ENCODE measurements at places on chromosomes 11 and 22.

DNA sequence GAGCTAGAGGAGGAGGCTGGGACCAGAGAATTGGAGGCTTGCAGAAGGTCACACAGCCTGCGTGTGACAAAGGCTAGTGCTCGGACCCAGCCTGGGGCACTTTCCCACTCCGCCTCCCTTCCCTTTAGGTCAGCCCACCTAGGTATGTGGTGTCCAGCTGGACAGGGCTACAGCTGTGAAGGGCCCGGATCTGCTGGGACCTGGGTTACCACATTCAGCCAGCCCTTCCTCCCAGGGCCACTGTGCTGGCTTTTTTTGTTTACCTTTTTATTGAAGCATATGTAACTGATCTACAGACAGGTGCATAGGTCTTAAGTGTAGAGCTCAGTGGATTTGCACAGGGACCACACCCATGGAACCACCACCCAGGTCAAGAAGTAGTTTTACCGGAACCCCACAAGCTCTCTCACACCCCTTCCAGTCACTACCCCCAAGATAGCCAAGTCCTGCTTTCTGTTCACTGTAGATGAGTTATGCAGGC, 8.7 kb downstream of the CAPN5 start:
- no peak for DNase-seq

DNA sequence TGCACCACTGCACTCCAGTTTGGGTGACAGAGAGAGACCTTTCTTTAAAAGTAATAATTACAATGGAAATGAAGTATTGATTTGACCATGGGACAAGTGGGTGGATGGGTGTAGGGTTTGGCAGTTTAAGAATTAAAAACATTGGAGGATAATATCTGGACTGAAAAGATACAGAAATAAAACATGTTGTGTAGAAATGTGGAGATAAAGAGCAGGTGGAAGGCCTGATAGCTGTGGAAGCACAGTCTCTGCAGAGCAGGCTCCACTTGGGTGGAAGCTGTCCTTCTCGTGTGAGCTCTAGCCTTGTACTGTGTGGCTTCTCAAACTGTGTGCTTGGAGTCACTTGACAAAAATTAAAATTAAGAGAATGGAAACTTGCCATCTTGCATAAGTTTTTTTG, 25.6 kb downstream of the APLP2 start:
- DNase-seq, result no peak

DNA sequence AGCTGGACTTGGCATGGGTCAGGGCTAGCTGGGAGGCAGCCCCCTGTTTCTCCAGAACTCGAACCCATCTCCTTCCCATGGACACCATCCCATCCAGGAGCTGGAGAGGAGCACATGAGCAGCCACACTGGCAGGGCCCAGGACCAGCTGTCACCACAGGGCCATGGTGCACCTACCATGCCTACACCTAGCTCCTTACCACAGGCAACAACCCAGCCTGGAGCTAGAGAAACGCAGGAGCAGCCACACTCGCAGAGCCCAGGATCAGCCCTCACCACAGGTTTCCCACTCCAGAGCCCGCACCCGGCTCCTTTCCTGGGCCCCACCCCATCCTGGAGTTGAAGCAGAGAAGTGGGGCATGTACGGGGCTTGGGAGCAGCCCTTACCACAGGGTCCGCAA, 50.2 kb downstream of the GAB4 start:
- no peak for DNase-seq

DNA sequence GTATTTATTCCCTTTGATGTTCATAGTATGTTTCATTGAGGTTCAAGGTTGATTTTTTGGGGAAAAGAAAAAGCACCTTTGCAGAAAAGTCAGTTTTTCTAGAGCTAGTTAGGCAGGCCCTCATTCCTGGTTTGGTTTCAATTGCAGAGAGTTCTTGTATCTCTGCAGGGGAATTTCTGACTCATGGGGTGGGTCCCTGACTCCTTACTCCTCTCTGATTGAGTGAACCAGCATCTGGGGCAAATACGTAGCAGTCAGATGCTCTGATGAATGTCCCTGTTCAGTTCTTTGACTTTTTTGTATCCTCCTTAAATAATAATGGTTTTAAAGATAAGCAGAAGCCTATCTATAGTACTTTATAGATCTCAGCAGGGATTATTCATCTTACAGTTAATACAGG, 7.7 kb upstream of the NCR3LG1 start:
- DNase-seq, result no peak

DNA sequence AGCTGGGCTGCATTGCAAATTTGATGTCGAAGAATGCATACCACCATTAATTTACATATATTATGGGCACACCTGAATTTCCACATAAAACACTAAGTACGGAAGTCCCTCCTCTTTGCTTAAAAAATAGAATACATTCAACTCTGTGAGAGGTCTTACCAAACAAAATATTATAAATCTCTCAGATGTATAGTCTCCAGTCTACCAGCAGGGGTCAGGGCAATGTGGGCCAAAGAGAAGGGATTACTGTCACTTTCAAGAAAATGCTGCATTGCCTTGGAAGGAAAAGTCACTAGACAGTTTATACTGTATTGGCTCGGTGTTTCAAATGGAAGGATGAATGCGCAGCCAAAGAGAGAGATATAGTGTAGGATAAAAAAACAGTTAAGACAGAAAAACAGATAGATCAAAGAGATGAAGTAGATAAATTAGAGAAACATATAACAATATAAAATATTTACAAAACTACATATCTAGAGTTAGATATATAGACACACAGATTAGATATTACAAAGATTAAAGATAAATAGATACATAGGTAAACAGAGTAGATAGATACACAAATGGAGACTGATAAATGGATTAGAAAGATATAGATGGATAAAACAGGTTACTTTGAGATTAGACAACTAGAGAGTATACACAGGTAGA, 20.9 kb downstream of the SERGEF start:
- peak; percentile 45 for DNase-seq

DNA sequence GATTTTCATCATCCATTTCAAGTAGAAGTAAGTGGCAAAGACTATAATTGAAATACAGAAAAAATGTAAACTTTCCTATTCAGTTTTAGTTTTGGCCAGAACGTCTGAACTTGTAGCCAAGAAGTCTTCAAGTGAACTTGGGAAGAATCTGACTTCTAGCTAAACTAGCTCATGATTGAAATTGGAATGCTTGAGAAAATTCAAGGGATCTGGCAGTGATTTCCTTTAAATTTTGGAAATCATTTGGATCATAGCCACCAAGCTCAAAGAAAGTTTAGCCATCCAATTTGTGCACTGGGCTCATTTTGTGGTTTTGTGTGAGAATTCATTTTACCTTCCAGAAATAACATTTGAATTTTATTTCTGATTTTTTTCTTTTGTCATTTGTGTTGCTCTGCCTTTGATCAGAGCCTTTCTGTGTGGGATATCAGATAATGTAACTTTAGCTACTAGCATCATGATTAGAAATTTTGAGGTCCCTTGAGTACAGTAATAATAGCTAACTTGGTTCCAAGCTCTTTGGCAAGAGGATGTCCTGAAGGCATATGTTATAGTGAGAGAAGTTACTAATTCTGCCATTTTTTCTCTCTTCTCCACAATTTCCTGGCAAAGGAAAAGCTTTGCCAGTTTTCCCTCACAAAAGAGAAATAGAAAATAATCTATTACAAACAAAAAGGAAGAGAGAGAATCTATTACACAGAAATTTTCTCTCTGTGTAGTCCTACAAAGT, 2123.7 kb upstream of the RAG2 start:
- no peak for DNase-seq

GRCh38 chr11:44029507-44029845, 18.3 kb upstream of the ACCSL start:
- no peak for DNase-seq

DNA sequence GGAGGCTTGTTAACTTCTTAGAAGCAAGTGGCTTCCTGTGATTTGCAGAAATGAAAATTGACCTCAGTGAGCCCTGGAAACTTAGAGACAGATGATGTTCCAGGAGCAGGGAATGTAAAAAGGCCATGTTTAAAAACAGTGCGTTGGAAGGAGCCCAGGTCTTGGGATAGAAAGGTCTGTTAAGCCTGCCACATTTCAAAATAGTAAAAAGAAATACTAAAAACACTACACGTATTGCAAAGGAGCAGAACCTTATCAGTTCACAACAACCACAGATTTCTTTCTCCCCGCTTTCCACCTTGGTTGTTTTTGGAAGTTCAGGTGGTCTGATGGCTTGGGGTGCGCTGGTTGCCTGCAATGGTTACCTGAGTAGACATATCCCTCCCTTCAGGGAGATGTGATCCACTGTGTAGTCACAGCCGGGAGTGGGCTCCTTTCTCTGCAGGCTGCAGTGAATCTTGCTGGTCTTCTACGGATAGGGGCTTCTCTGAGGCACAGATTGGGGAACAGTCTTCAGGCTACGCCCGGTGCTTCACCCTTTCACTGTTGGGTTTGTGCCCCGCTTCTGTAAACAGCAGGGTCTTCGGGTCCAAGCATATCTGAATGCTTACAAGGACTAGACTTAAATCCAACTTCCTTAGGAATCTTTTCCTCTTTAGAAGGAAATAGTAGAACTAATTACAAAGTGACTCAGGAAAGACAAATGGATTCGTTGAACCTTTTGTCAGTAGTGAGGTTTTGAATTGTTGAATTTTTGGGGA, 1.9 kb downstream of the TEAD1 start:
- DNase-seq, result no peak

GRCh38 chr22:50546326-50547262, 895 bp downstream of the KLHDC7B start:
- no peak for DNase-seq

DNA sequence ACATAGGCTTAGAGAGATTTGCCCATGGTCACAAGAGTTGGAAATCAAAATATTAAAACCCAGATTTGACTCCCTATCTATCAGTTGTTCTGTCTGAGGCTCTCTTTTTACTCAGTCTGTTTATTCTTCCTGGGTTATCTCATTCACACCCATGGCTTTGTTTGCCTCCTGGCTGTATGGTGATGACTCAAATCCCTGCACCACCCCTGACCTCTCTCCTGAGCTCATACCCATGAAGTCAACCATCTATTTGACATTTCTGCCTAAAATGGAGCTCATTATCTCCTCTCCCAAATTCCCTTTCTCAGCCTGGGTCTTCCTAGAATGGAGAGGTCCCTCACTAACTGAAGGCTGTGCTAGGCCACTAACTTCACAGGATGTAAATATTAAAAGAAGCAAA, 27.8 kb upstream of the CCDC134 start:
- DNase-seq, result no peak

DNA sequence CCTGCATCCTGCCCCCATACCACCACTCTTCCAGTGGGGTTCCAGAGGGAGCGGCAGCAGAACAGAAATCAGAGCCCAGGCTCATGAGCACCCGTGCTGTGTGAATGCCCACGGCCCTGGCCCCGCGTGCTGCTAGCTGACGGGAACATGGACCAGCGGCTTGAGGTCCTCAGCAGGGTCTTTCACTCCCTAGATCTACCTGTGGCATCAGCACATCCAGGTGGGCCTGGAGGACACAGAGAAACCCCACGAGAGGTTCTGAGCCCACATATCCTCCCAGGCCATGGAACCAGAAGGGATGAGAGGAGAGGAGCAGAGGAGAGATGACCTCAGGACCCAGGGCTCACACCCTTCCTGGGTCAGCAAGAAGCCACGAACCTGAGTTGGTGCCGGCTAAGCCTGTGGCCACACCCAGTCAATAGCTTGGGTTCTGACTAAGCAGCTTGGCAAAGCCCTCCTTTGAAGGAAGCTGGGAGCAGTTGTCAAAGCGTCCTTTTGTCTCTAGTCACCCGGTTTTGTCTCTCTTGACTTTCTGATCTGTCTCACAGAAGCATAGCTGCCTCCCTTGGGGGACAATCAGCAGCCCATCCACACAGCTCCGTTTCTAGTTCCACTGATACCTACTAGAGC, 89.3 kb upstream of the LMO1 start:
- no peak for DNase-seq

- DNase-seq, result no peak
Measured at GRCh38 chr11:5476186-5476819, 12.2 kb upstream of the OR52D1 start.

- no peak for DNase-seq
Measured at GRCh38 chr11:61532134-61533038, 23.8 kb downstream of the LRRC10B start.

DNA sequence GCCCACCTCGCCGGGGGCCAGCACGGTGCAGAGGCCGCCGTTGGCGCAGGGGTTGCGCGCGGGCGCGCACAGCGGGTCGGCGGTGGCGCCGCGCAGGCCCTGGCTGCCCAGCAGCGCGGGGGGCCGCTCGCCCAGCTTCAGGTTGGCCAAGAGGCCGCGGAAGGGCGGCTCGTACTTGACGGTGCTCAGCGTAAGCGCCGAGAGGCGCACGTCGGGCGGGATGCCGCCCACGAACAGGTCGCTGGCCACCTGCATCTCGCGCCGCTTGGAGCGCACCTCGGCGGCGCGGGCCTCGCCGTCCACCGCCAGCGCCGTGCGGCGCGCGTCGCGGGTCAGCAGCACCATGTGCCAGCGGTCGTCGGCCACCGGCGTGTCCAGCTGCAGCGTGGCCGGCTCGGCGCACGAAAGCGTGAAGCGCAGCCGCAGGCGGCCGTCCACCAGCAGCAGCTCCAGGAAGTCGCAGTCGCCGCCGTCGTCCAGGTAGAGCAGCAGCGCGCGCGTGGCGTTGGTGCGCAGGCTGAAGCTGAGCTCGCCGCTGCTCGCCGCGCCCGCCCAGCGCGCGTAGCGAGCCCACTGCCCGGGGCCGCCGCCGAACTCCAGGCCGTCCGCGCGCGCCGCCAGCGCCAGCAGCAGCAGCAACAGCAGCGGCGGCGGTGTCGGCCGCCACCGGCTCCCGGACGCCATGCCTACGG, 9.8 kb downstream of the NRXN2 start:
- DNase-seq, result no peak

DNA sequence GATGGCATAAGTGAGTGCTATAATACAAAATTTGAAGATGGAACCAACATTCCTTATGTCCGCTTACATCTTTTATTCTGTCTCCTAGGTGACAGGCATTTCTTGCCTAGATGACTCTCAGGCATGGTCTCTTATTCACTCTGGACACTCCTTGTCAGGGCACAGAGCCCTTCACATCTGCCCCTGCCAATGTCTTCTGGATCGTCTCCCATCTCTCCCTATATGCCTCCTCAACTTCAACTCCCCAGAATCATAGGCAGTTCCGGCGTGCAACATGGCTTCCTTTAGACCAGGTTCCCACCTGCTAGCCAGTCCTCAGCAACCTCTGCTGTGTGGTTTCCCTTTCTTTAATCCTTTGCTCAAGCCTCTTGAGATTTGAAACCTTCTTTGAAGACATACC, 300.9 kb downstream of the TENM4 start:
- no peak for DNase-seq

DNA sequence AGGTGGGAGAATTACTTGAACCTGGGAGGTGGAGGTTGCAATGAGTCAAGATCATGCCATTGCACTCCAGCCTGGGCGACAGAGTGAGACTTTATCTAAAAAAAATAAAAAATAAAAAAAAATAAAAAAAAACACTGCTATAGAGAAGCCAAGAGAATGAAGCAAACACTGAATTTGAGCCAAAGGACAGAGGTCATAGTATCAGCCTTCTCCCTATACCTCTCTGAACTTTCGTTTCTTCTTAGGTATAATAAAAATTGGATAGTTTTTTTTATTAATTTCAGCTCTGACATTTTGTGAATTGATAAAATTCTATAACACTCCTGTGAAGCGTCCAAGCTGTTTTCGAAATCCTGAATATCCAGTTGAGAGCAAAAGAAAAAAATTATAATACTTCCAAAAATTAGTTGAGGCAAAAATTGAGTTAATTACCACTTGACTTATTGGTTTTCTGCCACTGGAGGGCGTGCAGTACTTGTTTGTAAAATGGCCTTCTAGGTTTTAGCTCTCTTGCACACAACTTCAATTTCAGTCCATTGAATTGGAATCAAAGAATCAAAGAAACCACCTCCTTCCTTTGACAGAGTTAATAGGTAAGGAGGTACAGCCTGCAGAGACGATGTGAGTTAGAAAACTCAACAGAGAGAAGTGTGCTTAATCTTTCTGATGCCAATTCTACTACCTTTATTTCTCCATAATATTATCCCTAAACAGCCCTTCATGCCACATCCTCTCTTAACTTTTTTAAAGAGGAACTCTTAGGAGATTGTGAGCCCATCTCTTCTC, 143.2 kb downstream of the BBOX1 start:
- DNase-seq, result peak; percentile 78
